Stimulated activated CD8-positive, alpha-beta memory T cell treated with anti-CD3 and anti-CD28 coated beads, Interleukin-4, amount 100 ng/mL, for 1 hour (primary cell): ENCODE measurements at places on chromosomes 16 and 17.

- no peak for DNase-seq
Observed at GRCh38 chr17:59373882-59374495, 42.5 kb downstream of the YPEL2 start.

DNA sequence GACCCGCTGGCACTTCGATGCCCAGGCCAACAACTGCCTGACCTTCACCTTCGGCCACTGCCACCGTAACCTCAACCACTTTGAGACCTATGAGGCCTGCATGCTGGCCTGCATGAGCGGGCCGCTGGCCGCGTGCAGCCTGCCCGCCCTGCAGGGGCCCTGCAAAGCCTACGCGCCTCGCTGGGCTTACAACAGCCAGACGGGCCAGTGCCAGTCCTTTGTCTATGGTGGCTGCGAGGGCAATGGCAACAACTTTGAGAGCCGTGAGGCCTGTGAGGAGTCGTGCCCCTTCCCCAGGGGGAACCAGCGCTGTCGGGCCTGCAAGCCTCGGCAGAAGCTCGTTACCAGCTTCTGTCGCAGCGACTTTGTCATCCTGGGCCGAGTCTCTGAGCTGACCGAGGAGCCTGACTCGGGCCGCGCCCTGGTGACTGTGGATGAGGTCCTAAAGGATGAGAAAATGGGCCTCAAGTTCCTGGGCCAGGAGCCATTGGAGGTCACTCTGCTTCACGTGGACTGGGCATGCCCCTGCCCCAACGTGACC, 5.0 kb downstream of the WFIKKN2 start:
- DNase-seq, result no peak

- no peak for DNase-seq
Observed at GRCh38 chr16:31351246-31351941, 3.6 kb upstream of the ITGAX start.

GRCh38 chr16:11560701-11561453, 25.8 kb downstream of the LITAF start:
- peak; percentile 14 for DNase-seq

GRCh38 chr16:57479976-57480753, 6.1 kb downstream of the DOK4 start:
- DNase-seq, result no peak

DNA sequence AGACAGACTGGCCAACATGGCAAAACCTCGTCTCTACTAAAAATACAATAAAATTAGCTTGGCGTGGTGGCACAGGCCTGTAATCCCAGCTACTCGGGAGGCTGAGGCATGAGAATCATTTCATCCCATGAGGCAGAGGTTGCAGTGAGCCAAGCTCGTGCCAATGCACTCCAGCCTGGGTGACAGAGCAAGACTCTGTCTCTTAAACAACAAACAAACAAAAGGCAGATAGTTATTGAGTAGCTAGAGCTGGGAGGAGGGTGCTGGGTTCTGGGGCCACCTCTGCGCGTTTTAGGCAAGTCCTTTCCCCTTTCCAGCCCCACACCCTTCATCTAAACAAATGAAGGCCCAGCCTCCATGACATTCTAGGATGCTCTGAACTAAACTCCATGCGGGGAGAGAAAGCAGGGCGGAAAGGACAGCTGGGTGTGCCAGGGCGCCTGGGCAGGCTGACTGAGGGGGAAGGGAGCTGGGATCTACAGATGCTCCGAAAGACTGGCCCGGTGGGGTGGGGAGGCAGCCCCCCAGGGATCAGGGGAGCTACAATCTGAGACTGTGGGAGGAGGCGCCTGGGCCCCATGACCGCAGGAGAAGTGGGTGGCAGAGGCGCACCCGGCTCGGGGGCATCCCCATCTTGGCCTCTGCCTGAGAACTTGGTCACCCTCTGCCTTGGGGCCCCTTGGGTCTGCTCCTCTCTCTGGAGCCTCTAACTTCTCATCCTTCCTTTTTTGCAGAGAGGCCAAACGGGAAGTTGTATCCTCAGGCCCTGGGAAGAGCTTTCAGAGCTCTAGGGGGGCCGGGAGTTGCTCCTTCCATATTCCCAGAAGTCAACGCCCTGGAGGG, 910 bp downstream of the ITGAL start:
- no peak for DNase-seq

DNA sequence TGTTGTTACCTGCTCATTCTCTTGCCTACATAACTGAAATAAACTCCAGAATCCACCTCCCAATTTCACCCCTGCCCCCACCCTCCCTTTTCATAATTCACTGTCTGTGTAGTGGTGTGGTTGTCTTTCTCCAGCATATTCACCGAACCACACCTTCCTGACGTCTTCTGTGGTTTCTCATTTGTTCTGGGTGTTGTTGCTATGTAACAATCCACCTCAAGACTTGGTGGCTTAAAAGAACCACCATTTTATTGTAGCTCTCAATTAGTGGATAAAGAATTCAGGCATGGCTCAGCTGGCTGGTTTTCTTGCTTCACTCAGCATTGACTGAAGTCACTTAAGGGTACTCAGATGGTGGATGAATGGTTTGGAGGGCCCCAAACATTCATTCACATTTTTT, 229.8 kb downstream of the MAF start:
- DNase-seq, result no peak
